ENCODE measurements at places on chromosomes 3 and 15. TPM values are rescaled to one million over a fixed set of nuclear protein-coding genes. Genes with fewer than 3 reads are reported as not detected.

GOLGA8S gene
- 0.60 TPM for total RNA-seq

DNA sequence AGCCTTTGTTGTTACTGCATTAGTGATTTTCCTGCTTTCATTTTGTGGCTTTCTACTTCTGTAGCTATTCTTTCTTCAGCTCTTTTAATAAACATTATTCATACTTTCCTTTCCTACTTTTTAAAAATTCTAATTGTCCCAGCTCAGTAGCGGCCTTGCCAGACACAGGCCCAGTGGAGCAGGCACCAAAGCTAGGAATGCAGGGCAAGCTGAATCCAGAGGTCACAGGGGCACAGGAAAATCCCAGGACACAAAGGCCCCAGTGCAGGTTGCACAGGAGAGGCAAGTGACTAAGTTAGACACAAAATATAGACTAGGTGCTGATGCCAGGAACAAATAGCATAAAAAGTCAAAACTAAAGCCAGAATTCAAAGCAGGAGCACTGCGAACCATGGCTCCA is 49.0 kb upstream of the CCDC80 start:
- DNase-seq, result no peak

DNA sequence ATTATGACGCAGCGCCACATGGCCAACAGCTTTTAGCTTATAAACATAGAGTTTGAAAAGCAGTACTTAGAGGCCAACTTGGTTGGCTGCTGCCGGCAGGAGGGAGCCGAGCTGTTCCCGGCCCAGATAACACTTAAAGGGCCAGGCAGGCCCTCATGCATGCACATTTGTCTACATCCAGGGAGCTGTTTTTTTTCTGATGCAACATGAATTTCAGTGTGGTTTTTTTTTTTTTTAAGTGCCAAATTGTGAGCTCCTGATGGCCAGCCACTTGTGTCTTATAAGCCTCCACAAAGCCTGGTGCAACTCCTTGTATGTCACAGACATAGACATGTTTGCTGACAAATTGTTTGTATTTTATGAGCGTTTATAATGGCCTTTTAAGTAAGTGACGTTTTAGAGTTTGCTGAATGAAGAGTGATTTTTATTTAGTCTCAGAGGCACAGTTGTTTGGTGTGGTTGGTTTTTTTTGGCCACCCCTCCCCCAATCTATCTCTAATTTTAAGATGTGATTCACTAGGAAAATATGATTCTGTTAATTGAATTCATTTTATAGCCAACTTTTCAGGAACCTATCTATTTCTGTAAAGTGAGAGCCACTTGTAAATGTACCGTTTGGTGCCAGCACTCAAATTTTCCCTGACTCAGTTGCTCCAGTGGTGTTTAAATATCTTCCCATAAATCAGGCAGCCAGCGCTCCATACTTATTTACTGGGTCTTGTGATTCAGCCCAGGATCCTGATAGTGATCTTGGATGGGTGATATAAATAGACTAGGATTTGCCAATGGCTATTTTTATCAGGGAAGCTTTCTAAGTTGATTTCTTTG is 134.3 kb downstream of the VGLL4 start:
- peak; percentile 85 for DNase-seq

DNA sequence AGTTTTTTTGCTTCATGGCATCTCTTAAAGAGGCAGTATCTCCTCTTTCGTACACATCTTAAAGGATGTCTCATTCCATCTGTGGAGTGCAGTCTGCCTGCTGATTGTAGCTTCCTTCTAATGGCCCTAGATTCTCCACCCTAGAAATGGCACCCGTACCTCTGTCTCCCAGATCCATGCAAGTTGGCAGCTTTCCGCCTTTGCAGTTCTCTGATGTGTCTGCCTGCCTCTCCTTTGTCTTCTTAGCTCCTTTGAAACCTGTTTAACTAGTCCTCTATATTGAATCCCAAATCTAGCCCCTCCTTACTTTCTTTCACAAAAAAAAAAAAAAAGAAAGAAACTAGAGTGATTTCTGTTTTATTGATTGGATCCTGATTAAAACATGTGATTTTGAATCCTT is 1025.0 kb downstream of the ZPLD1 start:
- DNase-seq, result no peak

GRCh38 chr3:186060222-186060621 is 48.7 kb downstream of the ETV5 start:
- DNase-seq, result no peak

- DNase-seq, result no peak
Measured at GRCh38 chr15:52698514-52698913, 19.3 kb upstream of the ATOSA start.

Measured in kidney (tissue), 22 donors.